ENCODE measurements at places on chromosomes 2 and 18. TPM values are rescaled to one million over a fixed set of nuclear protein-coding genes. Genes with fewer than 3 reads are reported as not detected.

Gene ATP6V1C2
- total RNA-seq = not detected

Gene TUBA4B
- total RNA-seq = not detected

DNA sequence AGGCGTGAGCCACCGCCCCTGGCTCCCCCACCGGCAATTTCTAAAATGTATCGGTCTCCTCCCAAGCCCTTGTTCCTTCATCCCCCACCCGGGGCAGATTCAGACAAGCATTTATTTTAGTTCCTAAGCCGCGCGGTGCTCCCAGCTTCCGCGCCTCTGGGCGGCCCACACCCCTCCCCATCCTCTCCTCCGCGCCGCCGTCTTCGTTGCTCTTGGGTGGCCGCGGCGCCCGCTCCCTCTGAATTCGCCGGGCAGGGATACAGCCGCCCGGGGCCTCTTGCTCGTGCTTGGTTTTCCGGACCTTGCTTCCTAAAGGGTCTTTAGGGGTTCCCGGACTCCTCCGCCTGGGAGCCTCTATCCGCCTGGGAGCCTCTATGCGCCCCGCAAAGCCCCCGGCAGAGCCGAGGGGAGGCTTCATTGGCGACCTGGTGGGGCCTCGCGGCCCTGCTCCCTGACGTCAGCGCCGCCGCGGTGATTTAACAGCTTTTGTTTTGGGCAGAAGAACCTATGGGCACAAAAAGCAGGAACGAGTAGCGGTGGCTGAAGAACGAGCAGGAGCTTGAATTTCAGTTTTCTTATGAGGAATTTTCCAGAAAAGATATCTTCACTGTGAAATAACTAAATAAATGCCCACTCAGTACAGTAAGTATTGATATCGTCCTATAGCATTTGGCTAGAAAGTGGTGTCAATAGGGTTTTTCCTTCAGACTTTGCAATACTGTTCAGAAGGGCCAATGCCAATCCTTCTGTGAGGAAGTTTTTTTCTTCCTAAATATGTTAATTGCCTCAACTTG, 37.3 kb downstream of the PRKRA start:
- peak; percentile 67 for DNase-seq

DNA sequence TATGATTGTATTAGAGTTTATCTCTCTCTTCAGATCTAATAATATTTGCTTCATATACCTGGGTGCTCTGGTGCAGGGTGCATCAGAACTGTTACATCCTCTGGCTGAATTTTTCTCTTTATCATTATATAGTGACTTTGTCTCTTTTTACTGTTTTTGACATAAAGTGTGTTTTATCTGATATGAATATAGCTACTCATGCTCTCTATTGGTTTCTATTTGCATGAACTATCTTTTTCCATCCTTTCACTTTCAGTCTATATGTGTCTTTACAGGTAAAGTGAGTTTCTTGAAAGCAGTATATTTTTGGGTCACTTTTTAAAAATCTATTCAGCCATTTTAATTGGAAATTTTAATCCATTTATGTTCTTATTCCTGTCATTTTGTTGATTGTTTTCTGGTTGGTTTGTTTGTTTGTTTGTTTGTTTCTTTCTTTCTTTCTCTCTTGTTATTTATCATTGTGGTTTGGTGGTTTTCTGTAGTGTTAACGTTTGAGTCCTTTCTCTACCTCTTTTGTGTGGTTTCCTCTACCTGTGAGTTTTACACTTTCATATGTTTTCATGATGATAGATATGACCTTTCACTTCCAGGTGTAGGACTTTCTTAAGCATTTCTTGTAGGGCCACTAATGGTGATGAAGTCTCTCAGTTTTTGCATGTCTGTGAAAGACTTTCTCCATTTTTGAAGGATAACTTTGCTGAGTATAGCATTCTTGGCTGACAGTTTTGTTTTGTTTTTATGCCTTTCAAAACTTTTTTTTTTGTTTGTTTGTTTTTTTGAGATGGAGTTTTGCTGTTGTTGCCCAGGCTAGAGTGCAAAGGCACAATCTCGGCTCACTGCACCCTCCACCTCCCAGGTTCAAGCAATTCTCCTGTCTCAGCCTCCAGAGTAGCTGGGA, 54.9 kb downstream of the CCNT2 start:
- no peak for DNase-seq

Gene IL36G
- total RNA-seq = not detected

DNA sequence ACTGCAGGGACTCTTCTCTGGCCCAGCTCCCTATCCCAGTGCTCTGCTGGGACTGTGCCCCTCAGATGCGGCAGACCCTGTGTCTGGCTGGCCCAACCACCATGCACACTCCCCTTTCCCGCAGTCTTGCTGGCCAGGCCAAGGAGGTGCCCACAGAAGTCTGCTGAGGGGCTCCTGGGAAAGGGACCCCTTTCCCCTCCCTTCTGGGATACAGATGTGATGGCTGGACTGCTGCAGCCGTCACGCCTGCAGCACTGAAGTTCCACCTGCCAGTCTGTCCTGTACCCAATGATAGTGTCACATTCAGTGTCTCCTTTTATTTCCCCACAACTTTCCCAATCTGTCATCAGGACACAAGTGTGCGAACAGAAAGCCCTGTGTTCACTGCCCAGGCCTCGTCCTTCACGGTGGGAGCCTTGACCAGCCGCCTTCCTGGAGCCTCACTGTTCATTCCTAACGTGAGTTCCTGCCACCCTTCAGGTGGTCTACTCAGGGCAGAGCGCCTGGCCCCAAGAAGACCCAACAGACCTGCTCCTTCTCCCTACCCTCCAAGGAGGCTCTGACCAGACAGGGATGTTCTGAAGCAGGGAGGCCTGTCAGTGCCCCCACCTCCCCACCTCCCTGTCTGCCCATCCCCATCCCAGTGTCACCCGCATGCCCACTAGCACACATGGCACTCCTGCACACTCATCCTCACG, 47.1 kb downstream of the ANKMY1 start:
- no peak for DNase-seq

Gene PDK1
- total RNA-seq = 68.3 TPM
